ENCODE measurements at places on chromosomes 5 and 9.

DNA sequence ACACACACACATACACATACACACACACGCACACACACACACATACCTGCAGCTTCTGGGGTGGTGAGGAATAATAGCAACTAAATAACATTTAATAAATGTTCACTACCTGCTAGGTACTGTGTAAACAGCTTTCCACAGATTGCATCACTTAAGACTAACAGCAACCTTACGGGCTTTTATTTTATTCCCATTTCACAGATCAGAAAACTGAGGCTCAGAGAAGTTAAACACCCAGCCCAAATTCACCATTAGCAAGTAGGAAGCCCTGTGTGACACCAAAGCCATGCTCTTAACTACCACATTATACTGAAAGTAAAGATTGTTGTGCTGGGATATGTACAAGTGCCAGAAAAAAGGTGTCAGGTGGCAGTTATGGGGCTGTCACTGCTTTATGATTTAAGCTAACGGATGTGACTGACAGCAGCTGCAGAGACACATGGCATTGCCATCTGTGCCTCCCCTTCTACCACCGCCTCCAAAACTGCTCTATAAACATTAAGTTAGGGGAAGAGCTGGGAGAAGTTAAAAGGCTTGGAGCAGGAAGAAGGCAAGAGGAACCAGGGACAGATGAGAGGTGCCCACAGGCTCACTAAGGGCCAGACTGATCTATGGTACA is 13.6 kb downstream of the MTMR12 start:
- DNase-seq: no peak

- DNase-seq: peak; percentile 54
Measured at GRCh38 chr5:149407323-149408251, 28.5 kb upstream of the IL17B start.

DNA sequence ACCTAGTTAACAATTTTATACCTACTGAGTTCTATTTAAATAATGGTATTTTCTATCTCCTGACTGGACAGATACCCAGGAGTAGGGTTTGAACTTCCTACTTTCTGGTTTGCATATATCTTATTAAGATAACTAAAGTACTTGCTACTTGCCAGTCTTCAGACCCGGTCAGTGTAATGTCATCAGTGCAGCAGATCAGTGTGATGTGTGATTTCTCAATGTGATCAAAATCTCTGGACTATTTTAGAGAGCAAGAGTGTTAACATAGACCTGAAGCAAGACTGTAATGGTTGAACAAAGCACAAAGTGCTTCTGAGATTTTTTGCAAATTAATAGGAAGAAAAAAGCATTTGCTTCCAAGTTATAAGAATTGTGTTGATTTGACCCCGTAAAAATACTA is 6.8 kb downstream of the TMEM38B start:
- DNase-seq: no peak

DNA sequence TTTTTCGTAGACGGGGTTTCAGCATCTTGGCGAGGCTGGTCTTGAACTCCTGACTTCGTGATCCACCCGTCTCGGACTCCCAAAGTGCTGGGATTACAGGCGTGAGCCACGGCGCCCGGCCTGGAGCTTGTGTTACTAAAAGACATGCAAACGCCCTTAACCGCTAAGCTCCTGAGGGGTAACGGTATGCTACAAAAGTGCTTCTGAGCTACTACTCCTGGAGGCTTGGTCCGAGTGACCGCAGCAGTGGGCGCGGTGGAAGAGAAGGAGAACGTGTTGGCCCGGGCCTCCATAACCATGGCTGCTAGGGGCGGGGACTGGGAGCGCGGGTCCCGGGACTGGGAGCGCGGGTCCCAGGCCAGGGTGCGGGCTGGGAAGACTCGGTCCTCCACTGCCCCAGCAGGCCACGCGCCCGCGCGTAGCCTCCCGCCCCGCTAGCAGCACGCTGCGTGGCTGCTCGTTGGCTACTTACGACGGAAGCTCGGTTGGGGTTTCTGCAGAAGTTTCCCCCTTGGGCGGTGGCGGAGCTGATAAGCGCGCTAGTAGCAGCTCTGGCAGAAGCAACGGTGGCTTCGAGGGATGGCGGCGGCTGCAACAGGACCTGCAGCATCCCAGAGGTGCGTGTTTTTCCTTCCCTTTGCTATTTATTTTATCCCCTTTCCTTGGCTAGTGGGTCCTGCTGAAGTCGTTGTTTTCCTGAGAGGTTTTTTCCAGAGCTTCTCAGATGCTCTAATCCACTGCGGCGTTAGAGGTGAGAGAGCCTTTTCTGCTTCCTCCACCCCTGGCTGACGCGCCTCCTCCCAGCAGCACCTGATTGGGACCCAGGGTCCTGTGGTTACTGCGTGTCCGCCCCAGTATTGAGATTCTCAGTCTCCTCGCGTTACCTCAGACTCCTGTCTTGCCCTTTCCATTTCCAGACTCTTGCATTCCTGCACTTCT is 69.2 kb upstream of the CCDC180 start:
- peak; percentile 65 for DNase-seq

DNA sequence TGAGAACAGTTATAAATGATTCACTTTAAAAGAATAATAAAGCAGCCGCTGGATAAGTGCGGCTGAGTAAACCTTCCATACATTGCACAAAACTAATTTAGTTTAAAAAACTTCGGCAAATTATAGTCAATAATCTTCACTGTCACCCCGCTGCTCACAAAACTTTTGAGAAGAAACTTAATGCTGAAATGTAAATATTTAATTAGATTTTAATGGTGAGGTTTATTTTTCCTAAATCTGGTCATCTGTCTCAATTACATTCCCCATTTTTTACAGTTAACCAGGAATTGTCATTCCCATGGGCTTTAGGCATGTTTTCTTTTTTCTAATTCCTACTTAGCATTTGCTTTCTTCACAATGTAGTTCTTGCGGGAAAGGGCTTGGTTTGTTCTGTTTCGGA is 169.8 kb downstream of the CAAP1 start:
- DNase-seq: no peak

DNA sequence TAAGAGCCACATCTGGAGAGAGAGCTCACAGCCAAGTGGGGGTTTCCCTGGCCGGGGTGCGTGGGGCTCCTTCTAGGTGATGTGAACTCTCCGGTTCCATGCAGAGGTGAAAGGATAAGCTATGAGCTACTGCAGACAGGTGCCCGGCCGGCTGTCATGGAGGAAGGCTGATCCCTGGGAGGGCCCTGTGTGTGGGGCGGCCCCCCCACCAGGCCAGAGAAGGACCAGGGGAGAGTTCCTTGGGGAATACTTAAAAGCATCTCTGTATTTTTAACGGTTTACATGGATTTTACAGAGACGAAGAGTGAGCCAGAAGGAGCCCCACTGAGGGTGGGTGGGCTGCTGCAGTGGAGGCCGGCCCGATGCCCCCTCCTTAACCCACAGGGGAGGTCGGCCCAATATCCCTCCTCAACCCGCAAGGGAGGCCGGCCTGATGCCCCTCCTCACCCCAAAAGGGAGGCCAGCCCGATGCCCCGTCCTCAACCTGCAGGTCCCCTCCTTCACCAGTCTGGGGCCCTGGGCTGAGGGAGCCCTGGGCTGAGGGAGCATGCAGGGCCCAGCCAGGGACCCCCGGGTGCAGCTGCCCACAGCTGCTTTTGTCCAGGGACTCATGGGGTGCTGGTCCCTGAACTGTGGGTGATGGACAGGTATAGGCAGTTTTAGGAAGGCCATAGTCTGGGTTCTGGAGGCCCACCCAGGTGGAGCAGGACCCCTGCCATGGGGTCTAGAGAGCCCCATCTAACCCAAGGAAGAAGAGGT is 31.9 kb downstream of the MRPL36 start:
- DNase-seq: no peak

DNA sequence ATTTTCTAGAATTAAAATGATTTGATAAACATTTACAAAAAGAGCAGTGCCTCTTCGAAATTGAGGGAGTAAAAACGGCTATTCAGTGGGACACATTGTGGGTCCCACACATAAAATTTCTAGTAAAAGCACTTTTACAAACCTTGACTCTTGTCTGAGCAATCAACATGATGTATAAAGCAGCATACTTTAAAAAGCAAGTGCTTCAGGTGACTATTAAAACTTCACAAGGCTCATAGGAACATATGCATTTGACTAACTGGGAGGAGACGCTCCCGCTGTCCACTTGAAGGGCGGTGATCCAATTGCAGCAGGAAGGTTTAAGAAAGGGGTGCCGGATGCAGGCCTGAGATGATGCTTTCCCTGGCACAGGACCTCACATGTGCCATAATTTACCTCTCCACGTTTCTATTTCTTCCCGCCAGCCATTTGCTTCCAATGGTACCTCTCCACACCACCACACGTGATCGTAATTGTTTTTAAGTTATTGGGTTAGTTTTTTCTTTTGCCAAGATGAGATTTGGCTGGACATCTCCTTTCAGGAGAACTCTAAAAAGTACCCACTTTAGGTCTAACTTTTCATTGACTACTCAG is 1.8 kb downstream of the MCTP1 start:
- no peak for DNase-seq

- DNase-seq: no peak
Measured at GRCh38 chr9:82104252-82104651, 115.7 kb downstream of the SPATA31D1 start.

DNA sequence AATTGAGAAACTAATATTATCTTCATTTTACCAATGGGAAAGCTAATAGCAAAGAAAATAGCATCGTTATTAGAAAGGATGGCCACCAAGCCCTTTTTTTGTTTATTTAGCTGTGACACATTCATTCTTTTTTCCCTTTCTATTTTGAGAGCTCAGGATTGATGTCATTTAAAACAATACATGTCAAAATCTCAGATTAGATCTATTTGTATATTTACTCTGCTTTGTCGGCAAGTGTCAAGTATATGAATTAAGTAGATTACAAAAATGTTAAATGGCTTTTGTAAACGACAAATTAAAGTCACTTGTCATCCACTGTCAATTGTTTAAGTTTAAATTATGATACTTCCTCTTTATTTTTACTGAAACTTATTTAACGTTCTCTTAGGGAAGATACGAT is 118.9 kb downstream of the PAM start:
- DNase-seq: no peak

- peak; percentile 38 for DNase-seq
Measured at GRCh38 chr5:132414634-132415378, 45.3 kb downstream of the SLC22A5 start.

DNA sequence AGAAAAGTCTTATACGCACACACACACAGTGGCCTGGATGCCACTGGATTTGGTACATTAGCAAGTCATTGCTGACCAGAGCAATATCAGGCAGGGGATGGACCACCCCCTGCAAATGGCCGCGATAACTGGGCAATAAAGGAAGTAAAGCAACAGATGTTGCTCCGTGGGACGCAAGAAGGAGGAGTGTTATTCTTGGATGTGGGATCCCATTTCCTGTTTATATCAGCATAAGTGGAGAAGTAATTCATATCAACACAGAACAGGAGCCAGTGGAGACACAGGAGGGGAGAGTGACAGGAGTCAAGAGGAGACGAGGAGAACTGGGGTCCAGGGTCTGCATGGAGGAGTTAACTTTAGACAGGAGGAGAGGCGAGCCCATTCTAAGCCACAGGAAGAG is 18.4 kb downstream of the RUFY1 start:
- no peak for DNase-seq
